ENCODE measurements at places on chromosomes 3 and 15.

DNA sequence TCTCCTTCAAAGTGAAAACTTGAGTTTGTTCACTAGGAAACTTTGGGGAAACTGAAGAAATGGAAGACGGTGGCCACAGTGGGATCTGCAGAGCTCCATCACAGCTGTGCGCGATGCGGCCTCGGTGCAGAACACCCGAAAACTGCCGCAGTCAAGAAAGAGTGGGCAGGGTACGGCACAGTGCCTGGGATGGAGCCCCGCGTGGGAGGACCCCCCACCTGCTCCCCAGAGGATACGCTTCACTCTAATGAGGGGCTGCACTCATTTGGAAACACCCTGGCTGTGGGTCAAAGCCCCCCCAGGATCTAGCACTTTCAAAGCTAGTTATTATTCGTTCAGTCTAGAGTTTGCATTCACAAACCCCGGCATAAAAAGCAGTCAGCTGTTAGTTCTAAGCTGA is 9.5 kb downstream of the ADAMTS17 start:
- no peak for DNase-seq

GRCh38 chr3:53137221-53137620 is 7.0 kb upstream of the RFT1 start:
- DNase-seq: no peak

- no peak for DNase-seq
These were observed 40.5 kb downstream of the PTPRG start for GRCh38 chr3:61601831-61602230.

DNA sequence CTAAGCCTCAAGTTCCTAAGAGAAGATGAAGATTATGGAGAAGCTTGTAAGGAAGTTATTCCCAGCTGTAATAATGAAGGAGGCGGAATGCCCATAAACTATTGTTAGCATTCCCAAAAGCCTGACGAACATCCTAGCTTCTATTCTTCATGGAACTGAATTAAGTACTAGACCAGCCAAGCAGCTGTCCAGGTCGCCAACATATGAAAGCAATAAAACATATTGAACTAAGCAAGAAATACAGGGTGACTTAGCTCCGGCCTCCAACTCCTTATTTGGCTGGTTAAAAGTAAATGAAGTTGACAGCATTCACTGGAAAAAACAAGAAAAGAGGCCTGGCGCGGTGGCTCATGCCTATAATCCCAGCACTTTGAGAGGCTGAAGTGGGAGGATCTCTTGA is 174.0 kb upstream of the TPM1 start:
- DNase-seq: no peak

DNA sequence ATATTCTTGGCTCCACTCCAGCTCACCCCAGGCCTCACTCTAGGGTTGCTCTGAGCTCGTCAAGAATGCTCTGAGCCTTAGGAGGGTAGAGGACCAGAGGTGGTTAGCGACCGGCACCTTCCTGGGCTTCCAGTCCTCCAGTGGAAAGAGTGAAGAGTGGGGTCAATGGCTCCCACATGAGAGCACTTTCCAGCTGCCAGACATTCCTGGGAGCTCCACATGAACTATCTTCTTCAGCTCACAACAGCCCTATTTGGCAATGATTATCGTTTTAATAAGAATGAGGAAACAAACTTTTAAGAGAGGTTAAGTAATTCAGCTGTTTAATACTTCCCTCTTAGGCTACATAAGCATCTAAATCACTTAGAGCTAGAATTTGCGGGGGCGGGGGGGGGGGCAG is 139.3 kb downstream of the STT3B start:
- DNase-seq: no peak

DNA sequence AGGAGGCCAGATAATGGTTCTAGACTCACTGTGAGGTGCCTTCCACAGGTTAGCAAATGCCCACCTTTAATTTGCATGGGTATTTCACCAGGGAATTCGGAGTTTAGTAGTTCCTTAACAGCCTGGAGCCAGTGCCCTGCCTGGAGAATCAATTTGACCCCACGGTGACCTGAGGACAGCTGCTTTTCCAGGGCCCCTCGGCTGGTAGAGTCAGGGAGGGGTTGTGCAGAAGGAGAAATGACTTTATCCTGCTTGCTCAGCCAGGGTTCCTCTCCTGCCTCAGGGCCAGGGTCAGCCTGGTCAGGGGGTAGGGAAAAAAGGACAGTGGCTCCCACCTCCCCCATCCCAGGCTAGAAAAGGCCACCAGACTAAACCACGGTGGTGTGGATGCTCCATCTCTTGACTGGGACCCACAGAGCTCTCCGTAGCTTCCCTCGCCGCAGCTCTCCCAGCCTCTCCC is 12.0 kb downstream of the DLL4 start:
- no peak for DNase-seq

- no peak for DNase-seq
These were observed 84.1 kb upstream of the KLHL25 start for GRCh38 chr15:85878828-85879225.

DNA sequence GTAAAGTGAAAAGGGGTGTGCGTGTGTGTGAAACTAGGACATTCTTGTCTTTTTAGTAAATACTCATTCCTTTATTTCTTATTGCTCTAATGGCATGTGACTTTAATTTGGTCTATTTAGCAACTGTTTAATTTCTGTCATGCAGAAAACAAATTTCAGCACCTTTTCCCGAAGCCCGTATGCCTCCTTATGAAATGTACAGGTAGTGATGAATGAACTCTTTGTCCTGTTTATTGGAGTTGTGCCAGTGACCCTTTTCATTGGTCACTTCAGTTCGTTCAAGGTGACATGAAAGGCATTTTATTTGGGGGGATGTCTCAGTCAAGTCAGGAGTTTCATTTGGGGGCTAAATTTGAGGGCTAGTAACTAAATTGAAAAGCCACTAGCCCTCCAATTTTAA is 55.2 kb downstream of the ITPR1 start:
- no peak for DNase-seq

All from COR-L47 (cell line).